ENCODE measurements at places on chromosomes 3 and 15.

DNA sequence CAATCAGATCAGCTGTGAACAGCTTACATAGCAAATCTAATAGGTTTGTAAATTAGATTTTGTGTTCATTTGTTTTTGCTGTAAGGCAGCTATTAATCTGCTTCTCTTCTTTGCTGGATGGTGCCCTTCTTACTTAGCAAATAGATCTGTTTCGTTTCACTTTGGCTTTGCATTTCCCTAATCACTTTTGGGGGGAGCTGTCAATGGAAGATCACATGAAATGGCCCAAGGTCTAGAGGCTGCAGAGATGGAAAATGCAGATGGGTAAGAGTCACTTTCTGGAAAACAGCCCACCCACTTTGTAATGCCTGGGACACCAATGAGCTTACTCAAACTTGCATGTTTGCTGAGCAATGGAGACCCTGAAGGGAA, 36.4 kb downstream of the ST8SIA2 start:
- no peak for DNase-seq

DNA sequence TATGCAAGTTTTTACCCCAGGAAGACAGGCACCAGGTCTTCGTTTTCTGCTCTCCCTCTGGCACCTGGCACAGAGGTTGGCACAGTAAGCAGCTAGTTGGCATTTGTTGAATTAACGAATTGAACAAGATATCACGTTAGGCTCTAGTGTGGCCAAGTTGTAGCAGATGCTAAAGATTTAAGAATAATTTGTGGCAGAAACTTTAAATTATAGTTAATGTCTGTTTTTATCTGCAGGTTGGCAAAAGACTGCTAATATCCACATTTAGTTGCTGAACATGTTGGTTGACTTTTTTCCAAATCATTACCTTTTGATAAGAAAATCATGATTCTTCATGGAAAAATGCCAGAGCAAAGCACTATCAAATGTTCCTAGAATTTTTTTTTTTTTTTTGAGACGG, 8.1 kb downstream of the CHRNA5 start:
- no peak for DNase-seq

- no peak for DNase-seq
These were observed 211.2 kb downstream of the SHQ1 start for GRCh38 chr3:72636969-72637597.

DNA sequence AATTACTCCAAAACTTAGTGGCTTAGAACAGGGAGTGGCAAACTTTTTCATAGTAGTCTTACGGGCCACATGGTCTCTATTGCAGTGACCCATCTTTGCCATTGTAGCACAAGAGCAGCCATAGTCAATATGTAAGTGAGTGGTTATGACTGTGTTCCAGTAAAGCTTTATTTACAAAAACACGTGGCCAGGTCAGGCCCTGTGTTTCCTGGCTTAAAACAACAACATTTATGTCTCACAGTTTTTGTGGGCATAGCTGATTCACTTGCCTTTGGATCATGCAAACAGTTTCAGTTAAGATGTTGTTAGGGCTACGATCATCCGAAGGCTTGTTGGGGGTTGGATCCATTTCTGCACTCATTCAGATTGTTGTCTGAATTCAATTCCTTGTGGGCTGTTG, 103.8 kb downstream of the CHCHD6 start:
- DNase-seq: no peak

DNA sequence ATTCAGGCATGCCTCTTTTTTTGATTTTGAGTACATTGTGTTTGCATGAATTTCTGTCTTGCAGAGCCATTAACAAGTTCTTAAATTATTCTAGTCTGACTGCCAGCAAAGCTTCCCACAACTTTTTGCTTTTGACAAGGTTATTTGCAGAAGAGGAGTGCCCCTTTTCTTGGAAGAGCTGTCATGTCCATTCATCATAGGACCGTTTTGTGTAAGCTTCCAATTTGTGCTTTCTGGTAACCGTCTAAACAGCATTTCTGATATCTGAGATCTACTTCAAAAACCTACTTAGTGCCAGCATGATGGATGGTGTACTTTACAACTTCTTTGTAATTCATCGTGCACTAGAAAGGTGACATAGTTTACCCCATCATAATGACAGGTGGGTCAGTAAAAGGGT, 379.7 kb downstream of the NAALADL2 start:
- no peak for DNase-seq

DNA sequence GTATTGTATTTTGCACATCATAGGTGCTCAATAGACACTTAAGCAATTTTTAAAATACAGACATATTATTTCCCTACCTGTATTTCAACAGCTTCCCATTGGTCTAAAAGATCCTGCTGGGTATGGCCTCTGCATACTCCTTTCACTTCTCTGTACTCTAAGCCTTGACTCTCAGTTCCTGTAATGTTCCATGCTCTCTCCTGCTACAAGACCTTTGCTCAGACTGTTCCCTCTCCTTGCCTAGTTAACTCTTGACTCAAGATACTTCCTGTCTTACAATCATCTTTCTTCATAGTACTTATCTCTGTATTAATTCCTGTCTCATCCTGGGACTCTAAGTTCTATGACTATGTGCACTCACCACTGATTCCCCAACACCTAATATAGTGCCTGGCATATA, 1.7 kb downstream of the SCN11A start:
- no peak for DNase-seq

GRCh38 chr15:96540283-96540682, 209.8 kb downstream of the NR2F2 start:
- DNase-seq: no peak

DNA sequence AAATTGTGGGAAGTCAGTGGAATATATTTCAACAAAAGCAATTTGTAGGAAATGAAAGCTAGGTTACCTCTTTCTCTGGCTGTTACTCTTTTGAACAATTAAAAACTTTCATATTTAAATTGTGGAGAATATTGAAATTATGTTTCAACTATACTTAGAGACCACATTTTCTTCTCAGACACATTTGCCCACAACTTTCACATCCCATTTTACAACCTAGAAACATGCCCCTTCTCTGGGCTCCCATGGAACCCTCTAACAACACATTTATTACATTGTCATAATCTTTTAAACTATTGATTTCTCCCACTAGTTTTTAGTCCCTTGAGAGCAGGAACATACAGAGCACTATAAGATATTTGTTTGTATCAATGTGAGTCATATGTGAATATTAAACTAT, 211.7 kb upstream of the TTC14 start:
- DNase-seq: no peak

DNA sequence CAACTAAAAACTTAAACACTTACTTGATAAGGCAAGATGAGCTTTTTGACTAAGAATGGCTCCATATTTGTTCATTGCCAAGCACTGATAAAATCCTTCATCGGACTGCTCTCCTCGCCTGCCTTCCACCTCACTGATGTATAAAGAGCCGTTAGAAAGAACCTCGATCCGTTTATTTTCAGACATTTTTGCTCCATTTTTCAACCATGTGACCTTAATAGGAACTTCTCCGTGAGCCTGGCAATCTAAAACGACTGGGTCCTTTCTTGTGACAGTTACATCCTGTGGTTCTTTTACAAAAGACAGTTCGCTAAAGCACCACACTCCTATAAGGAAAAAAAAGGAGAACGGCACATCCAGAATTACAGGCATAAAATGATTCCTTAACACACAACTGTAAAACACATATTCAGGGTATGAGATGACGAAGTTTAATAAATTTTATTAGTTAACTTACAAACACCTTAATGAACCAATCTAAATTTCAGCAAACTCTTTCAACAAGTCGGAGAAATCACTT, 2.5 kb downstream of the PRTG start:
- DNase-seq: no peak

DNA sequence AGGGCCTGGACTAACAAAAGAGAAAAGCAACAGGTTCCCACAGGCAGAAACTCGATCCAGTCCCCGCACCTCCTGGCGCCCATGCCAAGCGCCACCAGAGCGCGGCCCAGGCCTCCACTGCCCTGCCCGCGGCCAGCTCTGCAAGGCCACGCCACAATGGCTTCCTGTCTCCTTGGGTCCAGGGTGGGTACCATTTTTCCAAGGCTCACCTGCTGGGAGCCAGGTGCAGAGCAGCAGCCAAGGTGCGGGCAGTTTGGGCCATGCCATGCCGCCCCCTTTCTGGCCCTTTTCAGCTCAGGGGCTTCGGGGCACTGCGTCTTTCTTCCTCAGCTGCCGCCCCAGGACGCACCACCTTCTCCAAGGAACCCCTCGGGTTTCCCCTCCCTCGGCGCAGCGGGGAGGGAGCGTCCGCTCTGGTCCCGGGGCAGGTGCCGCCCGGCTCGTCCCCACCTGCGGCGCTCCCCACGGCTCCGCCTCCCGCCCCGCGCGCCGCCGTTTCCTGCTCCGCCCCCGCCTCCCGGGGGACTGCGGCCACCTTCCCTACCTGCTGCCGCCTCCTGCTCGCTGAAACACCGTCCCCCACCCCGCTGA, at the start of gene ILDR1:
Gene ILDR1, minus strand, starts transcription at position 437 of the 591 bp plus-strand sequence. Its CDS starts 170 bp downstream, at position 267.
- DNase-seq: no peak
